Omental fat pad (tissue), 4 donors: ENCODE measurements at places on chromosomes 2 and 18. TPM values are rescaled to one million over a fixed set of nuclear protein-coding genes. Genes with fewer than 3 reads are reported as not detected.

The PRKCE gene
- total RNA-seq, result 8.8 TPM

The CFAP65 gene
- total RNA-seq, result not detected

The ARHGEF4 gene
- total RNA-seq, result 14.7 TPM

The RPIA gene
- total RNA-seq, result 9.6 TPM

The UGT1A3 gene
- not detected for total RNA-seq

The GRB14 gene
- total RNA-seq, result 5.3 TPM

The STAT4 gene
- total RNA-seq, result 4.6 TPM

The COL3A1 gene
- 237 TPM for total RNA-seq

The SEMA4C gene
- total RNA-seq, result 40.4 TPM

The ACADL gene
- total RNA-seq, result 4.2 TPM

The LTBP1 gene
- total RNA-seq, result 18.0 TPM

The MEP1B gene
- total RNA-seq, result not detected

The ASXL3 gene
- 0.75 TPM for total RNA-seq

The PRKD3 gene
- 35.8 TPM for total RNA-seq

The SH3BP4 gene
- 48.1 TPM for total RNA-seq

The TWIST2 gene
- total RNA-seq, result 90.8 TPM

The SRD5A2 gene
- total RNA-seq, result not detected
